AG10803 (cell line): ENCODE measurements at places on chromosomes 16 and 17.
A peak's percentile ranks its signal among the peaks of the same experiment; 100 is the strongest.

DNA sequence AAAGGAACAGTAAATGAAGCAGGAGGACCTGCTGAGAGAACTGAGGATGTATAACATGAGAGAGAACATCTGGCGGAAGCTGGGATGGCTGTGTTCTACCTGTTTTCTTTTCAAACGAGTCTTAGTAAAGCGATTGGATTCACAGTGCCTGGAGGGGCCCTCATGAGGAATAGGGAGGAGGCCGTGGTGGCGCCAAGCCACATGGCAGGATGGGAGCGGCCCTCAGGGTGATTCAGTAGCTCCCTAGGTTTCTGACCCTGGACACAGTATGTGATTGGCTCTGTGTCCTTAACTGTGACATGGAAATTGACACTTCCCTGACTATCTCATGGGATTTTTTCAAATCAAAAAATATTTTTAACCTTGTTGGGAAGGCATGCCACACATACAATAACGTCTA is 32.1 kb downstream of the USP43 start:
- DNase-seq, result no peak

DNA sequence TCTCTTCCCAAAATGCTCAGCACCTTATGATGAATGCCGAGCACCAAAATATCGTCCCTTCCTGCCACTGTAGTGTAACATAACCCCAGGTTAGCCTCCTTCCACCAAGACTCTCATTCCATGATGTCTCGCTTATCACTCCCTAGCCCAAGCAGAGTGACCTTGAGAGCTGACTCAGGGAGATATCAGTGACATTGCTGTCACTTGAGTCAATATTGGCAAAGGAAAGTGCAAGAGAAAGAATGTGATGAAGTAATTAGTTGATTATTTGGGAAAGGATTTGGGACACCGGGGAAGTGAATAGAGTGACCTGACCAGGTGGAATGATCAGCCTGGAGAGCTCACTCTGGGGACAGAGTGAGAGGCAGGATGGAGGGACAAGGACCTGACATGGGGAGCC is 2.6 kb upstream of the ANKFN1 start:
- no peak for DNase-seq

DNA sequence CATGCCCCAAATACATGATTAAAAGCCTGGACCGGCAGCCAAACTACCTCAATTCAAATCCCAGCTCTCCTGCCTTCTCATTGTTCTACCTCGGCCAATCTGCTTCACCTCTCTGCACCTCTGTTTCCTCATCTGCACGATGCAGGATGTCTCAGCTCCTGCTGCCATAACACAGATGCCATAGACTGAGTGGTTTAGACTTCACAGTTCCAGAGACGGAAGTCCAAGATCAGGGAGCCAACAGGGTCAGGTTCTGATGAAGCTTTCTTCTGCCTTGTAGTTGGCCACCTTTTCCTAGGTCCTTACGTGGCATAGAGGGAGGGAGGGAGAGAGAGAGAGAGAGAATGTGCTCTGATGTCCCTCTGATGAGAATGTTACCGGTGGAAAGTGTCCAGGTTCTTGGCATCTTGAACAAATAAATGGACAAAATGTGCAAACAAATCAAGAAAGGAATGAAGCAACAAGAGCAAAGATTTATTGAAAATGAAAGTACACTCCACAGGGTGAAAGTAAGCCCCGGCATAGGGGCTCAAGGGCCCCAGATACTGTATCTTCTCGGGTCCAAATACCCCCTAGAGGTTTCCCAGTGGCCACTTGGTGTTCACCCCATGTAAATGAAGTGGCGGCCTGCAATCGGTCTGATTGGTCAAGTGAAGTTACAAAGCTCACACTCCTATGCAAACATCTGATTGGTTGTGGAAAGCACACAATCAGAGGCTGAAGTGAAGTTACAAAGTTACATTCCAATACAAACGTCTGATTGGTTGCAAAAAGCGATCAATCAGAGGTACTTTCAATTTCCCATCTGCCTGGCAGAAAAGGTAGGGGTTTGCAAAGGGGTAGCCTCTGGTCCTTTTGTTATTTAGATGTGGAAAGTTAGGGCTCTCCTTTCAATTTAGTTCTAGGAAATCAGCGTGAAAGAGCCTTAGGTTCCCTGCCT is 43.3 kb upstream of the ZCCHC14 start:
- DNase-seq, result no peak

DNA sequence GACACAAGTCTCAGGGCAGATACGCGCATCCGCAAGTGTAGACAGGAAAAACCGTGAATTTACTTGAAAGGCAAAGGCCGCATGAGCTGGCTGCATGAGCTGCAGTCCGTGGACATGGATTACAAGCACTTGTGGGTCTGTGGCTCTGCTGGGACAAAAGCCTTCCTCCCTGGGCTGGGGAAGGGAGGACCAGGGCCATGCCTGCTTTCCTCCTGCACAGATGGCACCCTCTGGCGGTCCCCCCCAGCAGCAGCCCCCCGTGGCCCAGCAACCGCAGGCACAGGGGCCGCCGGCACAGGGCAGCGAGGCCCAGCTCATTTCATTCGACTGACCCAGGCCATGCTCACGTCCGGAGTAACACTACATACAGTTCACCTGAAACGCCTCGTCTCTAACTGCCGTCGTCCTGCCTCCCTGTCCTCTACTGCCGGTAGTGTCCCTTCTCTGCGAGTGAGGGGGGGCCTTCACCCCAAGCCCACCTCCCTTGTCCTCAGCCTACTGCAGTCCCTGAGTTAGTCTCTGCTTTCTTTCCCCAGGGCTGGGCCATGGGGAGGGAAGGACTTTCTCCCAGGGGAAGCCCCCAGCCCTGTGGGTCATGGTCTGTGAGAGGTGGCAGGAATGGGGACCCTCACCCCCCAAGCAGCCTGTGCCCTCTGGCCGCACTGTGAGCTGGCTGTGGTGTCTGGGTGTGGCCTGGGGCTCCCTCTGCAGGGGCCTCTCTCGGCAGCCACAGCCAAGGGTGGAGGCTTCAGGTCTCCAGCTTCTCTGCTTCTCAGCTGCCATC is 1.7 kb upstream of the MRPL12 start:
- DNase-seq, result no peak

DNA sequence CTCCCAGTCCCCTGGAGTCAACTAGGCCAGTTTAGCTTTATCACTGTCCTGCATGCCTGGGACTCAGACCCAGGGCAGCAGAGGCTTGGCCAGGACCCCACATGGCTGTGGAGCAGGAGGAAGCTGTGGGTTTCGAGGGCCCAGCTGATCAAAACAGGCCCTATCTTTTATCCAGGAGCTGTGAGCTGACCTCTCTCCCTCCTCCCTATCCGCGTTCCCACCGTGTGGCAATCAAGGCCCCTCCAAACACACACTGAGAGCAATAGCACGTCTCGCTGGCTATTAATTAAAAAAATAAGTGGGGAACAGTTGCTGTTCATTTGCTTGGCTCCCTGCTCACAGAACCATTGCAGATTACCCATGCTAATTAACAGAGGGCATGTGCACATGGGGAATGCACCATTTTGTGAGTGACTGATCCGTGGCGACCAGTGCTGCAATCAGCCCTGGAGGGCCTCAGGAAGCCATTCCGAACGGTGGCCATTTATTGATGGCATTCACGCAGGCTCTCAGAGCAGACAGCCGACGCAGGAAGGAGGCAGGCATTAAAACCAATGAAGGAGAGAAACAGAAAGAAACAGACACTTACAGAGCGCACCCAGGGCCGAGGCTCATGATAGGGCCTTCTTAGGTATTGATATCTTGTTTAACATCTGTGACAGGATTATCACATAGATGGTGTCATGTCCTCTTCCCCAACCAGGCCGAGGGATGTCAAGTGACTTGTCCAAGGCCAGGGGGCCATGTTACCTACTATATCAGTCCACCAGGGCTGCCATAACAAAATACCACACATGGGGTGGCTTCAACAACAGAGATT is 157.1 kb downstream of the KATNIP start:
- no peak for DNase-seq

DNA sequence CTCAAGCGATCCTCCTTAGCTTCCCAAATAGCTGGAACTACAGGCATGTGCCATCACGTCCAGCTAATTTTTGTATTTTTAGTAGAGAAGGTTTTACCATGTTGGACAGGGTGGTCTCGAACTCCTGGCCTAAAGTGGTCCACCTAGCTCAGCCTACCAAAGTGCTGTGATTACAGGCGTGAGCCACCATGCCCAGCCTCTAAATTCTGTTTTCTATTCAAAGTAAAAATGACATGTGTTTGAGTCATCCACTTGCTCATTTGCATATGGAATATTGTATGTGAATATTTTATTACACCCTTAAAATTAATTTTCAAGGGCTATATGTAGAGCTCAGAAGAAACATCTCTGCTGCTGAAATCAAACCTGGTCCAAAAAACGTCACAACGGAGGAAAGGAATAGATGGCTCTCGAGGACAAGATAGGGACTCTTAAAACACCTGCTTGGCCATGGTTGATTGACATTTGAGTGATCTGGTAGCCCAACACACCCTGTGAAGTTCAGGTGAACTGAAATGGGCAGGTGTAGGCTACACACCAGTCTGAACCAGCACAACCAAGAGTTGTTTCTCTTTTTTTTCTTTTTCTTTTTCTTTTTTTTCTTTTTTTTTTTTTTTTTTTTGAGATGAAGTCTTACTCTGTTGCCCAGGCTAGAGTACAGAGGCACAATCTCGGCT is 51.1 kb downstream of the SF3B3 start:
- DNase-seq, result no peak

DNA sequence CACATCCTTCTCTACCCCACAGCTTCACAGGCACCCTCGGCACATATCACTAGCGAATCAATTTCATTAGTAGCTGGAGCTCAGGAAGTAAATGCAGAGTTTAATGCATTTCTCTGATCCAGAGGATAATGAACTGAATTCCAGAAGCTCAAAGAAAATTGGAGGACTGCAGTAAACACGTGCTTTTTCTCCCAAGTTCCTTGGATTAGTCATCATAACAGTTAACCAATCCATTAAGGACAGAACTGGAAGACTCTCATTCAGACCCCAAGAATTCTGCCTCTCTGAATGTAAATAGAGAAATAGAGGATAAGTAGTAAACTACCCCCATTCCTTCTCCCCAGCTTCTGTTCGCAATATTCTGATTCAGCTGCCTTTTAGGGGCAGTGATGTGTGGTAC is 40.7 kb downstream of the DUSP14 start:
- peak; percentile 23 for DNase-seq

GRCh38 chr16:74563828-74564263 is 43.1 kb downstream of the GLG1 start:
- peak; percentile 27 for DNase-seq

- no peak for DNase-seq
These were observed 24.7 kb upstream of the ZNF469 start for GRCh38 chr16:88358023-88358420.

DNA sequence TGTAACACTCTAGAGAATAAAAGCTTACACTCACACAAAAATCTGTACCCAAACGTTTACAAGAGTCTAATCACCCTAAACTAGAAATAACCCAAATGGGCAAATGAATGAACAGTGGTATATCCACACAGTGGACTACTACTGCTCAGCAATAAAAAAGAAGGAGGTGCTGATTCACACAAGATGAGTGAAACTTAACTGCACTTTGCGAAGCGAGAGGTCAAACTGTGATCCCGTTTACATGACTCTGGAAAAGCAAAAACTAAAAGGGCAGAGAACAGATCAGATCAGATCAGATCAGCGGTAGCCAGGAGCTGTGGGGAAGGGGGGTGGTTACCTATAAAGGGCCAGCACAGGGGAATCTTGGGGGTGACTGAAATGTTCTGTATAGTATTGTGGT is 113.4 kb downstream of the TRIM37 start:
- no peak for DNase-seq

DNA sequence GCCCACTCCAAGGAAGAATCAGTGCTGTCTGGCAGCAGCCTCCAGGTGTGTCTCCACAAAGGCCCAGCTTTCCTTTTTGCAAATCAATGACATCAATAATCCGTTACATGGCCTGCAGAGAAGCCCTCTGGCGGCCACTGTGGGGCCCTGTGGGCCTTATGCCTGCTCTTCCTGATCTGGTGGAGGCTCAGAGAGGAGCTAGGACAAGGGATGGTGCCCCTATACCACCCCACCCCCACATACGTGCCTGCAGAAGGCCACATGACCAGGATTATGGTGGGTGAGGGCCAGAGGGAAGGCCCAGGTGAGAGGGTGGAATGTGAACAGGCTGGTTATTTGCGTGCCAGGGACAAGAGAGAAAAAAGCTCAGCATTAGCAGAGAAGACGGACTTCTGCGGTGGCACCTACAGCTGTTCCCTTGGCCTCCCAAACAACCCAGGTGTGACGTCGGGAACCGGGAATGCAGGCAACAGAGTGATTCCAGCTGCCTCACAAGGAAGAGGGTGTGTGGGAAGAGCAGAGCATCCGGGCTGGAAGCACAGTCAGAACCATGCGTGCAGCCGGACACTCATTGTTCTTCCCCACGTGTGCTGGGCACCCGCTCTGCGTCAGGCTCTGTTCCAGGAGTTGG is 22.5 kb downstream of the EIF4A3 start:
- DNase-seq, result peak; percentile 62
